ENCODE measurements at places on chromosomes 2 and 18.

DNA sequence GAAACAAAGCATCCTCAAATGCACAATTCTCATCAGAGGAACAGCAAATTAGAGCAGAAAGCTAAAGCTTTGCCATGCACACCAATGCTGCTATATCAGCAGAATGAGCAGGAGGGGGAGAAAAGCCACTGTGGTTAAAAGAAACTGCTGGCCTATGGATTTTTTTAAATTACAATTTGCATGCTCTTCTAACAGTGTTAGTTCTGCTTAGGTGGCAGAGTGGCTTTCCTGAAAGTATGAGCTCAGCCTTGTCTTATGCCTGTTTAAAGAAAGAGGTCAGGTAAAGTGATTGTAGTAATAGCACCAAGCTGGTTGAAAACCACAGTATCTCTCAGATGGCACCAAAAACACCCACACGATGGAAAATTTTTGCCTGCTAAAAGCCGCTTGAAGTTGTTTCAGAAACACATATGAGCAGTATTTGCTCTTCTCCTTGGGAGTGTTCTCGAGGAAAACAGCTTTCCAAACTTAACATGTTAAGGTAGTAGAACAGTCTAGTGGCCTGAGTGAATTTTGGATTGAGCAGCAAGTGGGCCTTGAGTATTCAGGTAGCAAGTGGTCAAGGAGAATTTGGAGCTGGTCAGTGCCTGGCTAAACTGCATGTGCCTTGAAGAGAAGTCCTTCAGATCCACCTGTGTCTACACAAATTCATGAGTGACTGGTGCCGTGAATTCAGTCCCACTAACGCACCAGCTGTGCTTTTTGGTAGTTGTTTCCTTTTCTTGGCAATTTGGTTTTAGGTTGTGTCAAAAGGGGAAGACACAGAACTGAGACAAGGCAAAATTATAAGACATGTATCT is 19.6 kb upstream of the NDUFV2 start:
- DNase-seq: no peak

GRCh38 chr18:41126541-41127235 is 828.3 kb upstream of the PIK3C3 start:
- peak; percentile 40 for DNase-seq

DNA sequence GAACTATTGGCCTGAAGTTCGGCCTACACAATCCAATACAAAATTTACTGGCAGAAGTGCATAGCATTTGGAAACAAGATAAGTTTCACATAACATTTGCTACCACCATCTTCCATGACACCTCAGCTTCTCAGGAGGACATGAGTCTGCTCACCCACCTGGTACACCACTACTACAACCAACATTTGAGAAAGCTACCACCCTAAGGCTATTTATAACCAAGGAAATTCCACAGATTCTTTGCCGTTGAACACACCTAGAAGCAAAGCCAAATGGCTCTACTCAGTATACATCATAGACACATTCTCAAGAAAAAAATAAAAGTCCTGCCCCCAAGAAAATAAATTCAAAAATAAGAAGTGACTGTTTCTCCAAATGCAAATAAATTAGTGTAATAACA is 145.3 kb downstream of the SPAG16 start:
- peak; percentile 12 for DNase-seq

DNA sequence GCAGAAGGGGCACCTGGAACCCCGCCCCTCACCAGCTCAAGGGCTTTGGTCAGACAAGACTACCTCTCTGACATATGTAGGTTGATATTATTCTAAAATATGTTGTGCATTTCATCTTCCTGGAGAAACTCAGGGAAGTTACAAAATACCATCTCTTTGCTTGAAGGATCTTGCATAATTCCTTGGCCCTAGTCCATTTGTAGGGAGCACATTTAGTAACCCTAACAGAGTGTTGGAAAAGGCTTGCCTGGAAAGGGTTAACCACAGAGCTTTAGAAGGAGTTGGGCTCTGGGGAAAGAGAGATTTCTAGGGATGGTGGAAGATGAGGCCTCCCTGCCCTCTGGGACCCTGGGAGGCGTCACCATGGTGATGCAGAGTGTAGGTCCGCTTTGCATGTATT is 143.0 kb upstream of the SLC1A4 start:
- no peak for DNase-seq

GRCh38 chr2:202910698-202911097 is 775 bp downstream of the WDR12 start:
- DNase-seq: no peak

- no peak for DNase-seq
Measured at GRCh38 chr2:72915907-72916742, 1.2 kb upstream of the EMX1 start.

DNA sequence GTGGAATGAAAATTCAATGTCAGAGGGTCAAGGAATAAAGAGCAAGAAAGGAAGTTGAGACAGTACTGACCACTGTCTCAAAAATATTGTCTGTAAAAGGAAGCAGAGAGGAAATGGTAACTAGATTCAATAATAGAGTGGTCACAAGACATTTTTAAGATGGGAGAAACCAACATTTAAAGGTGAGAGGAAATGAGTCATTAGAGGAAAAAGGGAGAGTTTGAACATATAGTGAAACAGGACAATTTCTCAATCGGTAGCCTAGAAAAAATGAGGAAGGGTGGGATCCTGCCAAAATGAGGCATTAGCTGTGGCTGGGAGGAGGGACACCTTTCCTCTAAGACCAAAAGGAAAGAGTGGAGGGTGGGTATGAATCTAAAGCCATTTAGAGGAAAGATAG is 288.5 kb downstream of the SP3 start:
- DNase-seq: no peak

DNA sequence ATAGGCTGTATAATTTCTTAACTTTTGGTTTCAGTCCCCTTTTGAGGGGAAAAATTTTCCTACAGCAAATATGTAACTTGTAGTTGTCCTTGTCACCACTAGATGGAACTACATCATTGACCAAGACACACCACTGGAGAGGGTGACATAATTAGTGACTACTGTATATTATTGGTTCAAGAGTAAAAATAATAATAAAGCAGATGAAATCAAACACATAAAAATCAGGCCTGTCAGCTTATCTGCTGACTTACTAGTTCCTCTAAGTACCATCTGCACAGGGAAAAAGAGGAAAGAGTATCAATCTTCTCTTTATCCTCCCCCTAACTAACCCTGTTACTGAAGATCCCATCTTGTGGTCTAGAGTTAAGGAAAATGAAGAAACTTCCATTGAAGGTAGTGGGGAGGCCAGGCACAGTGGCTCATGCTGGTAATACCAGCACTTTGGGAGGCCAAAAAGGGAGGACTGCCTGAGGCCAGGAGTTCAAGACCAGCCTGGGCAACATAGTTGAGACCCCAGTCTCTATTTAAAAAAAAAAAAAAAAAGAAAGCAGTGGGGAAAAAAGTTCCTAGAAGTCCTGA is 29.6 kb upstream of the ENOSF1 start:
- DNase-seq: peak; percentile 1

- no peak for DNase-seq
Measured at GRCh38 chr2:86787736-86788135, 3.0 kb downstream of the CD8A start.

All from HS-27A (cell line).